Activated CD8-positive, alpha-beta memory T cell treated with anti-CD3 and anti-CD28 coated beads, Interleukin-2, amount 10 ng/mL, durations not matched to agents 7 days and 5 days (primary cell): ENCODE measurements at places on chromosomes 1 and 21. TPM values are rescaled to one million over a fixed set of nuclear protein-coding genes. Genes with fewer than 3 reads are reported as not detected.

Gene CRABP2
- total RNA-seq: 1.9 TPM

Gene KCNJ10
- total RNA-seq: not detected

Gene F13B
- total RNA-seq: not detected

Gene TEDDM1
- not detected for total RNA-seq

Gene ZFYVE9
- total RNA-seq: 0.35 TPM

Gene KAZN
- total RNA-seq: 0.12 TPM

Gene LCA5L
- total RNA-seq: not detected
